Cerebellum (tissue), 4 donors: ENCODE measurements at places on chromosomes 11 and 22.

DNA sequence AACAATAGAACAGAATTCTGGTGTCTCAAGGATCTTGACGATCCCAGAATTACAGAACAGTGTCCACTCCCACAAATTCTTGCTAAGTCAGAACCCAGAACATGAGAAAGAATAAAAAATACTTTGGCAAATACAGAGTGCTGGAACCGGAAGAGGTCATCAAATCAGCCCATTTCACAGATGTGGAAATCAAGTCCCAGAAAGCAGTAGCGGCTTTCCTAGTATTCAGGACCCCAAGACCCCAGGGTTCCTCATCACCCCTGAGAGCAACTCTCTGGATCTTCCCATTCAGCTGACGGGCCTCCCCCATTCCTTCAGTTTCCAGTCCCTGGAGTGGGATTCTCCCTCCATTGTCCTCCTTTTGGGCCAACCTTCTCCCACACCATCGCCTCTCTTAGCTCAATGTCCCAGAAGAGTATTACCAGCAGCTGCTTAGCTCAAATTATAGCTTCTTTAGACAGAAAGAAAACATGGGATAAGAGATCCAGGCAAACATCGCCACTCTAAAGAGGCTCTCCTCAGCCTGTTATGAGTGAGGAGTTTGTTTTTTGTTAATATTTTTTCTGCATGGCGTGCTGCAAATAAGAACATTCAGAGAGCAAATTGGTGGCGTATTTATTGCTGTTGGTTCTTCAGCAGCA is 268.3 kb downstream of the MN1 start:
- DNase-seq = no peak

GRCh38 chr22:43682851-43683250 is 129.3 kb downstream of the EFCAB6 start:
- DNase-seq = no peak

- no peak for DNase-seq
Measured at GRCh38 chr22:35051013-35051535, 14.9 kb upstream of the ISX start.

DNA sequence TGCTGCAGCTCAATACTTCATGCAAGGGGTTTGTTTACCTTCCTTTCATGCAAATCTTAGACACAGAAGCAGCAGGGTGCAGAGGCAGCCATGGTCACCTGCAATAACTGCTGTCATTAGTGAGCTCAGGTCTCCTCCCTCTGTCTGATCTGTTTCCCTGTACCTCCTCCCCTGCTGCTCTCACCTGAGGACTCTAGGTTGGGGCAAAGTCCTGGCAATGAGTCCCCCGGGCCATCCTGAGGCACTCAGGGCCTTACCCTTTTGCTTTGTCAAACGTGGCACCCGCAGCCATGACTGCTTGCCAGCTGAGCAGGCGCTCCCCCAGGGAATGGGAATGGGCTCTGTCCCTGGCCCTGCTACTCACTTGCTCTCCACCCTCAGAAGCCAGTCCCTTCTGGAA is 3.9 kb downstream of the LRRC10B start:
- DNase-seq = no peak

GRCh38 chr11:21556926-21557325 is 636.0 kb upstream of the ANO5 start:
- no peak for DNase-seq
